A549 treated with CpdA at 1 μM for 4 hours (cell line): ENCODE measurements at places on chromosomes 7 and 10. TPM values are rescaled to one million over a fixed set of nuclear protein-coding genes. Genes with fewer than 3 reads are reported as not detected.

The ADCYAP1R1 gene
- total RNA-seq = 0.02 to 0.05 TPM (median 0.04 TPM) in 4 of 5 replicates, not detected in the other

The GRM3 gene
- not detected in 5 replicates for total RNA-seq

The HOGA1 gene
- 0.81 to 2.0 TPM (median 1.3 TPM) in 5 replicates for total RNA-seq

The ABCB1 gene
- 0.08 to 0.18 TPM (median 0.15 TPM) in 3 of 5 replicates, not detected in the others for total RNA-seq

The IL2RA gene
- total RNA-seq = not detected in 5 replicates

The NMT2 gene
- 23.0 to 30.6 TPM (median 25.5 TPM) in 5 replicates for total RNA-seq

The FKBP14 gene
- total RNA-seq = 7.1 to 11.4 TPM (median 10.0 TPM) in 5 replicates

The CCDC3 gene
- 0.57 to 0.94 TPM (median 0.89 TPM) in 5 replicates for total RNA-seq

The PKD1L1 gene
- total RNA-seq = 0.15 to 0.37 TPM (median 0.23 TPM) in 5 replicates

The TMEM213 gene
- not detected in 5 replicates for total RNA-seq
